Common myeloid progenitor, CD34-positive (primary cell): ENCODE measurements at places on chromosomes 12 and 14.

DNA sequence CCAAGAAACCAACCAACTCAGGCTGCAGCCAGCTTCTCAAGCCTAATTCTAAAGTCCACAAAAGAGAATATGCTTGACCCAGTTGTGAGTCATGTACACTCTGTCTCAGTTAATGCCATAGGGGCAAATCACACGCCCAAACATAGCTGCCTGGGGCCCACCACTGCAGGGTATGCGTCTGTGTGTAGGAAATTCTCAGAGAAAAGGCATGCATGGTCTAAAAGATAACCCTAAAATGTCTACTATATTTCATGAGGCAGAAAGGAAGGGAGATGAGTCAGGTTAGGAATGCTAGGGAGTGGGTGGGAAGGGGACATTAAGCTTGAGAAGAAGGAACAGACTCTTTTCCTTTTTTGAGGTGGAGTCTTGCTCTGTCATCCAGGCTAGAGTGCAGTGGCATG is 22.3 kb upstream of the SPTLC2 start:
- no peak for DNase-seq

DNA sequence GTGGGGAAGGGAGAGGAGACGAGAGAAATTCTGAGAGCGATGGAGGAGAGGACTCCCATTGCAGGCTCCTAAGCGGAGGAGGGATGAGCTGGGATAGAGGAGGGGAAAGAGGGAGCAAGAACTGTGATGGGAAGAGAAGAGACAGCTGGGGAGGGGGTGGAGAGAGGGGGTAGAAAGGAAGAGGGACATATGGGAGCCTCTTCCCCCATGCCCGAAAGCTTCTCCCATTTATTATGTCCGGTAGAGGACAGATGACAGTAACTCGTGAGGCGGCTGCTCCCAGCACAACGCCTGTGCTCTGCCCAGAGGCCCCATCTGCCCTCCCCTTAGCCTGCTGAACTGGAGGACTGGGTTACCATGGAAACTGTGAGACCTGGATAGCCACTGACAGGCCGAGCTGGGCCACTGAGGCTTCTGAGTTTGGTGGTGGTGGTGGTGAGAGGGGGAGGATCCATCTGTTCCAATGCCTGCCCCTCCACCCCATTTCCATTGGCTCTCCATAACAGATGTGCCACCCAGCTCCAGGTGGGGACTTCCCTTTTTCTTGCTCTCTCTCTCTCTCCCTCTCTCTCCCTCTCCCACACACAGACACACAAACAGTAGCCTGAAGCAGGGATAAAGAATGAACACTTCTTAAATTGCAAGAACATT is 8.3 kb downstream of the CPNE6 start:
- peak; percentile 92 for DNase-seq

- no peak for DNase-seq
Observed at GRCh38 chr12:26032290-26032689, 73.8 kb downstream of the RASSF8 start.

GRCh38 chr12:52879394-52880351 is 25.2 kb downstream of the KRT8 start:
- peak; percentile 74 for DNase-seq

DNA sequence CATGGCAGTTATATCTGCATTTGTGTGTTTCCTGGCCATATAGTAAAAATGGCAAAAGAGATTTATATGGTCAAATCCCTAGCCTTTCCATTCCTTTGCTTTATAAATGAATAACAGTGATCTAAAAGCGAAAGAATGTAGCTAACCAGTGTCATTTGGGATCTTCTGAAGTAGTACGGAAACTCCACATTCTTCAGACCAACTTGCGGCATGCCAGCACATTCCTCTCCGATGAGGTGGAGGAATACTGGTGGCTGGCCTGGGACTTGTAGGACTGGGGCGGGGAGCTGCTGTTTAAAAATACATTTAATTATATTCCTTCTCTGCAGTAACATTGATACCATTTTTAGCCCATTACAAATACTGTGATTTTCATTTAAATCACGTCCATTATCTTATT is 85.3 kb downstream of the SAMD4A start:
- no peak for DNase-seq

DNA sequence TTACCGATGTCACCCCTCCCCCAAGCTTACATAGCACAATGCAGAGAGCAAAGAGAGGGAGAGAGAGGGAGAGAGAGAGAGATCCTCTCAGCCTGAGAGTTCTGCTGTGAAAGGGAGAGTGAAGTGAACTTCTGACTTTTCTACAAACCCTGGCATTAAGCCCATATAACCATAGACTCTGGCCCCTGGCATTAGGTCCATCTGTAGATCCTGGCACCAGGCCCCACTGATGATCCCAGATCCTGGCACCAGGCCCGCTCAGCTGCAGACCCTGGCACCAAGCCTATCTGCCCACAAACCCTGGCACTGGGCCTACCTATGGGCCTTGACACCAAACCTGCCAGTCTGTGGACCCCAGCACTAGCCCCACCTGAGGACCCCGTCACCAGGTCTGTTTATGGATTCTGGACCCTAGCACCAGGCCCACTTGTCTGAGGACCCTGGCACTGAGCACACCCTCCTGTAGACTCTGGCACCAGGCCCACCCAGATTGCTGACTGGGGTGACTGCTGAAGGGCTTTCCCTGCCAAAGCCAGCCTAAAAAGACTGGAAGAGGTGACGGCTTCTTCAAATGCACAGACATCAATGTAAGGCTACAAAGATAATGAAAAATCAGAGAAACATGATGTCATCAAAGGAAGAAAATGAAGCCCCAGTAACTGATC is 14.5 kb upstream of the KRT83 start:
- no peak for DNase-seq

- DNase-seq = no peak
Observed at GRCh38 chr12:125755512-125755911, 690.3 kb downstream of the AACS start.

DNA sequence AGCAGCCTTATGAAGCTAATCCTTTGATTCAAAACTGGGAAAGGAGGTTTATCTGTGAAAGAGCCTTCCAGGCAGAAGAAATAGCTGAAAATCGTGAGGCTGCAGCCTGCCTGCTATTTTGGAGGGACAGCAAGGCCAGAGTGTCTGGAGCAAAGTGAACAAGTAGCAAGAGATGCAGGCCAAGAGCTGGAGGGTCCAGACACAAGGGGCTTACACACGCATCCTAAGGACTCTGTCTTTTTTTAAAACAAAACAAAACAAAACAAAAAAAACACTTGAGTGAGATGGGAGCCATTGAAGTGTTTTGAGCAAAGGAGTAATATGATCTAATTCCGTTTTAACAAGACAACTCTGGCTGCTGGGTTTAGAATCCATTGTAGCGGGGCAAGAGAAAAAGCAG is 76.4 kb upstream of the BCAT1 start:
- DNase-seq = no peak

- DNase-seq = peak; percentile 29
Observed at GRCh38 chr12:50597200-50598195, 92.7 kb downstream of the DIP2B start.

DNA sequence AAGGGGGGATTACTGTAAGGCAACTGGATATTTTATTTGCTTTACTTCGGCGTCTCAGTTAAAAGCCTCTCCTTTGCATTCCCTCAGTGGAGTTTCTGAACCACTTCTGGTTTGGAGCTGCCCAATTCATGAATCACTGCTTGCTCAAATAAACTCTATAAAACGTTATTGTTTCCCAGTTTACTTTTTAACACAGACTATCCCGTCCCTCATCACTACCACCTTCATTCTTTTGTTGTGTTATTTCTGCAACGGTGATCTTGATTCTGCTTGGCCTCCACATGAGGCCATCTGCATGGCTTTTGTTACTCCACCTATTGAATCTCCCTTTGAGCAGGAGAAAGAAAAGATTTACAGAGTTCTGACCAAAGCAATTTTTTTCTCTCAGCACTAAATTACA is 104.0 kb upstream of the PLEKHA5 start:
- no peak for DNase-seq

DNA sequence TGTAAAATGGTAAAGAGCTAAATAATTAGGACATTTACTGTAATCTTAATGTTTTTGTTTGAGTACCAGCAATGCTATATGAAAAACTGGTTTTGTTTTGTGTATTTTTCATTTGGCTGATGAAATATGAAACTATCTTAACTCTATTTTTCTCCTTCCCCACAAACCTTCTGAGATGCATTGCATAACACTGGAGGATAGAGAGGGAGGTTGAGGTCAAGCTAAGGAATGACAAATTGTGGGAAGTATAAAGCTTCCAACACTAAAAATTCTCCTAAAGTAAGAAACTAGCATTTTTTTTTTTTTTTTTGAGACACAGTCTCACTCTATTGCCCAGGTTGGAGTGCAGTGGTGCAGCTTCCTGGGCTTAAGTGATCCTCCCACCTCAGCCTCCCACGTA is 31.5 kb upstream of the SRP54 start:
- no peak for DNase-seq

DNA sequence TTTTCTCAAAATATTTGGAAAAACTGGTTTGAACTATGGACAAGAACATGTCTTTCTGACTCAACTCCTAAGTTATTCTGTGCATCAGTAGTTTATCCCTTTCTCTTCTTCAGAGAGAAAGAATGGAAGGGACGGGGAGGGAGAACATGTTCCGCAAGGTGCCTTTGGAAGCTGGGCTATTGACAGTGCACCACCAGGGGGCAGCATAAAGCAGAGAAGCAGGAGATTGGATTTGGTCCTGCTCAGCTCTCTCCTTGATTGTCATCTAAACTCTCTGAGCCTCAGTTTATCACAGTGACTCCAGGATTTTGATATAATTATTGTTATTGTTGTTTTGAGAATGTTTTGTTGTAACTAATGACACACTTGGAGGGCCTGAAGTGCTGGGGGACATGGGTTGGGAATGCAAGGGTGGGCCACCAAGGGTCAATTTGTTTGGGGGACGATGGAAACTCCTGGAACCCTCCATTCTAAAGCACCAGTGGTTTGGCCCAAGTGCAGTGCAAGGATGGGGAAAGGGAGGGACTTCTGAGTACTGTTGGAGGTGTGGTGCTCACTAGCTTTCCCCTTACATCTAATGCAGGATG is 45.3 kb upstream of the ANO6 start:
- peak; percentile 86 for DNase-seq

DNA sequence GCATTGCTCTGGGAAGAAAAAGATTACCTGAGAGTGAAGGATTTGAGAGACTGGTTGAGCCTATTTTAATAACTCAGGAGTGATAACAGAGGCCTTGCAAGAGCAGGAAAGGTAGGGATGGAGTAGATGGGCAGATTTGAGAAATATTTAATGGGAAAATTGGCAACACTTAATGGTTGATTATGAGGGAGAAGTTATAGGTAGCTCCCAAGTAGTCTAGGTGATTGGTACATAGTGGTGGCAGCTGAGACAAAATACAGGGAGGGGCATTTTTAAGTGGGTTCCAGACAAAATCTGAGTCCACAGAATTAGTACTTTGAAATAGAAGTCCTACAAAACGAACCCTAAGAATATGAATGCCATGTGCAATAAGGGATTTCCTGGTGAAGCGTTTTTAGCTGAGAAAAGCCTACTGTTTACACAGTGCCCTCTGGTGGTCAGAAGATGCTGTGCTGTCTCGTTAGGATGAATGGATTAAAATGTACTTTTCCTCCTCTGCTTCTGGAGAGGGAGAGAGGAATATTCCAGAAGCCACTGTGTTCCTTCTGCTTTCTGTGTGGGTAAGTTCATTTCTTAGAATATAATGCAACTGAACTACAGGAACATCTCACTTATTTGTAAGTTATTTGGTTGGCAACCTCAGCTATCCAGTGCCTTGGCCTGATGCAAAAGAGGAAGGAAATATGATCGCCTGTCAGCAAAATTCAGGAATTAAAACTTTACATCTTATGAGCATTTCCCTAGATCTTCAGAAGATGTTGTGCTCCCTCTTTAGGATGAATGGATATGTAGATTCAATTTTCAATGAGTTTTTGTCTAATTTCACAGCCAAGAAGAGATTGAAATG is 6.5 kb downstream of the ZBTB1 start:
- DNase-seq = peak; percentile 73

DNA sequence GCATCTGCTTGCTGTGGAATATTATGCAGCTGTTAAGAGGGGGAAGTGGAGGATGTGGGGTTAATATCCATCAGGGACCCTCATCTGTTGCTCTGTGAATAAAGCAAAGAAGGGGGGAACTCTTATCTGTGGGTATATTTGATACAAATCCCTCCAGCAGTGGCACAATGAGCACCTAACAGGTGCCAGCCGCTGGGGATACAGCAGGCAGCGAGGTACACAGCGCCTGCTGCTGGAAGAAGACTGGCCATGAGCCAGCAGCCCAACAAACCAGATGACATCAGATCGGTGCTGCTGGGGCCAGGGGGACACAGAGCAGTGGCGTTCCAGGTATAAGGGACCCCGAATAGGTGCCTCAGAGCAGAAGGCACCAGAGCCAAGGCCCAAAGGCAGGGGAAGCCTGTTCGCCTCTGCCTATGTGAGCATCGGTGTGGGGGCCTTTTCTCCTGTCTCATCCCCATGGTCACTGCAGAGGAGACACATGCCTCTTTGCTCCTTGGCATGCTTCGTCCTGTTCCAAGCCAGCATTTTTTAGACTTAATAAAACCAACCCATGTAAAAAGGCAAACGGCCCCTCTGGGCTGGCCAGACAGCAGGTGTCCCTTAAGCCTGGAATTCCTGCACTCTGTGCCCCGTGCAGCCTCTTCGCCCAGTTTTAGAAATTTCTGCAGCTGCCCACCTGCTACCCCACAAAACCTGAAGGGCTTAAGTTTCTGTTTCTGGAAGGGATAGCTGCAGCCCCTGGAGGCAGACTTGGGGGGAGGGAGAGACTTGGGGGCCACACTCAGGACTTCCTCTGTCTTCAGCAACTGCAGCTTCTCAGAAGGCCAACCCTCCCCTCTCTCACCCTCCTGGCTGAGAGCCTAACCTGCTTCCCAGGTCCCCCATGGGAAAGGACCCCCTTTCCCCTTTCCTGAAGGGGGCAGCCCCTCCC is 1.6 kb upstream of the CKB start:
- no peak for DNase-seq

DNA sequence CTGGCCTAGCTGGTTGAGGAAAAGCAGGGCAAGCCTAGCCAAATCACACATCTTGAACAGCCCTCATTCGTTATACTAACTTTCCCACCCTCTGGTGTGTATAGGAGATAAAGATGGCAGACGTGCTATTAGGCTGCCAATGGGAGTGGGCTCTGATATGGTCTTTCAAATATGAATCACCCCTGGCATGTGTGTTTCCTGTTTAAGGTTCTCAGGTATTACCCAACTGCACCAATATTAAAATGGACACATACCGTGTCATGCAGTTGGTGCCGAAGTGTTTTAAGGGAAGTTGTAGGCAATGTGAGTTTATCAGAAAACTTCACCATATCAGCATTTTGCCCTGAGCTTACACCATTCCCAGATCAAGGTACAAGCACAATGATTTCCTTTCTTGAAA is 33.4 kb downstream of the CHST11 start:
- DNase-seq = peak; percentile 84

- no peak for DNase-seq
Observed at GRCh38 chr14:59407246-59408010, 57.8 kb downstream of the GPR135 start.

- peak; percentile 44 for DNase-seq
Observed at GRCh38 chr12:94640134-94640928, 10.0 kb downstream of the TMCC3 start.

DNA sequence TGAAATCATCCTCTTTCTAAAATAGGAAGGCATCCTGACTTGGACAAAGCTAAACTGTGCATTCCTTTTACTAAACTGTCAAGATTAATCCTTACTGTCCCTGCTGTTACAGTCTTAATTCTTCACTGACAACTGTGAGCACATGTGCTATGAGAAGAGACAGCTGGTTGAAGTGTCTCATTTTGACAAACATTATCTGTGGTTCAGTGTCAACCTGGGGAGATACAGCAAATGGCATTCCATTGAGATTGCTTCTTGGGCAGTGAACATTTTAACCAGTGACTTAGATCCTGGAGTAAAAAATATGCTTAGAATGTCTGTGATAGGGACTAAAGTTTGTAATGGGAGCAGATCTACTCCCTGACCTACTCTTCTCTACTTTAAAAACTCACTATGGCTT is 552.6 kb upstream of the ATP2B1 start:
- DNase-seq = no peak
